IgD-negative memory B cell (primary cell): ENCODE measurements at places on chromosomes 1 and 21. TPM values are rescaled to one million over a fixed set of nuclear protein-coding genes. Genes with fewer than 3 reads are reported as not detected.

The PLA2G2D gene
- polyA plus RNA-seq, result 10.1 TPM

The SPRR2G gene
- polyA plus RNA-seq, result not detected

The TFF3 gene
- polyA plus RNA-seq, result not detected

The TTC39A gene
- polyA plus RNA-seq, result not detected

The MR1 gene
- polyA plus RNA-seq, result 28.3 TPM

The SLC2A5 gene
- polyA plus RNA-seq, result 10.0 TPM

The MARK1 gene
- polyA plus RNA-seq, result 0.51 TPM

The UMODL1 gene
- 0.05 TPM for polyA plus RNA-seq

The HSD3B2 gene
- polyA plus RNA-seq, result not detected

The CSRP1 gene
- polyA plus RNA-seq, result 53.4 TPM

The POLR3C gene
- 54.0 TPM for polyA plus RNA-seq

The PFKL gene
- polyA plus RNA-seq, result 130 TPM

The LIN28A gene
- not detected for polyA plus RNA-seq

The TLR5 gene
- 1.1 TPM for polyA plus RNA-seq

The GJB4 gene
- polyA plus RNA-seq, result not detected

The RRP1 gene
- polyA plus RNA-seq, result 18.2 TPM

The TSPAN2 gene
- polyA plus RNA-seq, result 2.0 TPM

The MMEL1 gene
- polyA plus RNA-seq, result 5.8 TPM

The SPRR1B gene
- not detected for polyA plus RNA-seq

The TMEM52 gene
- polyA plus RNA-seq, result not detected

The IL20 gene
- polyA plus RNA-seq, result not detected

The C4BPA gene
- not detected for polyA plus RNA-seq

The KRTAP11-1 gene
- polyA plus RNA-seq, result not detected

The CD34 gene
- not detected for polyA plus RNA-seq

The ITPKB gene
- 20.4 TPM for polyA plus RNA-seq

The RBM11 gene
- polyA plus RNA-seq, result 2.9 TPM

The PTAFR gene
- 14.6 TPM for polyA plus RNA-seq

The AKR7A3 gene
- polyA plus RNA-seq, result 0.20 TPM

The AGT gene
- polyA plus RNA-seq, result not detected

The C1QA gene
- polyA plus RNA-seq, result not detected

The ACTL8 gene
- not detected for polyA plus RNA-seq

The RXRG gene
- not detected for polyA plus RNA-seq

The SH2D1B gene
- polyA plus RNA-seq, result 0.26 TPM

The ERG gene
- not detected for polyA plus RNA-seq

The MAP3K7CL gene
- polyA plus RNA-seq, result 68.6 TPM

The PADI2 gene
- 0.10 TPM for polyA plus RNA-seq

The MRPL20 gene
- polyA plus RNA-seq, result 144 TPM

The B3GALT2 gene
- 0.14 TPM for polyA plus RNA-seq

The OR2T33 gene
- not detected for polyA plus RNA-seq

The ACTA1 gene
- polyA plus RNA-seq, result not detected

The SLAMF1 gene
- 17.2 TPM for polyA plus RNA-seq
